NCI-H2107 (cell line): ENCODE measurements at places on chromosomes 2 and 18.

DNA sequence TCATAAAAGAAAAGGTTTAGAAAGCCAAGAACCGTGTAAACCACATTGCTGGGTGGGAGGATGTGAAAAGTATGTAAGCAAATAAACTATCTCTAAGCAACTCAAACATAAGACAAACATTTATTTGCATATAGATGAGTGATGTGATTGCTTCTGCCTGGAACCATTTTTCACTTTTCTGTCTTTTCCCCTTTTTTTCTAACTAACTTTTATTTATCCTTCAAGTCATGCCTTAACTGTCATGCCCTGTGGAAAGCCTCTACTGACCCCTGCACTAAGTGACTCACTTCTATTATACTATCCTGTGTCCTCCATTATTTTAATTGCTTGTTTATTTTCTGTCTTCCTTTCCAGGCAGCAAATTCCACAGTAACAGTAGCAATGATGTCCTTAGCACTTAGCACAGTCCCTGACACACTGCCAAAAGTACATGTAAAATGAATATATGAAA is 87.5 kb upstream of the CTAGE1 start:
- no peak for DNase-seq

GRCh38 chr2:107712857-107713256 is 113.8 kb upstream of the RGPD4 start:
- peak; percentile 6 for DNase-seq

GRCh38 chr18:22174341-22175145 is 5.2 kb downstream of the GATA6 start:
- DNase-seq: no peak

- DNase-seq: no peak
These were observed 1168.4 kb downstream of the DPP10 start for GRCh38 chr2:115610888-115611287.

DNA sequence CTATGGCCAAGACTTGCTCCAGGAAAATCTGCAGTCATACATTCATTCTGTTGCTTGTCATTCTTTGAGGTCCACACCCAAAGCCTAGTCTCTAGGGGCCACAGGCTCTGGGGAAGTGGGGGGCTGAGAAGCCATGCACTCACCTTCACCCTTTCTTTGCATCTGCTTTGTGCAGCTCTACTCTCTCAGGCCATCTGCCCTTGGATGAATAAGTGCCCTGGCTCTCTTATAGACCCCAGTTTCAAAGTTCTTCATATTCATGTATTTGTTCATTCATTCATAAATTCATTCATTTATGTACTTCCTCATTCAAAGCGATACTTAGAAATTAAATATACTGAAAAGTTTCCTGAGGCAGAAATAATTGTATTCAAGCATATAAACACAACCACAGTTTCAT is 130.3 kb upstream of the FAM98A start:
- no peak for DNase-seq

- no peak for DNase-seq
These were observed 383.0 kb upstream of the SMIM21 start for GRCh38 chr18:75810516-75810915.

DNA sequence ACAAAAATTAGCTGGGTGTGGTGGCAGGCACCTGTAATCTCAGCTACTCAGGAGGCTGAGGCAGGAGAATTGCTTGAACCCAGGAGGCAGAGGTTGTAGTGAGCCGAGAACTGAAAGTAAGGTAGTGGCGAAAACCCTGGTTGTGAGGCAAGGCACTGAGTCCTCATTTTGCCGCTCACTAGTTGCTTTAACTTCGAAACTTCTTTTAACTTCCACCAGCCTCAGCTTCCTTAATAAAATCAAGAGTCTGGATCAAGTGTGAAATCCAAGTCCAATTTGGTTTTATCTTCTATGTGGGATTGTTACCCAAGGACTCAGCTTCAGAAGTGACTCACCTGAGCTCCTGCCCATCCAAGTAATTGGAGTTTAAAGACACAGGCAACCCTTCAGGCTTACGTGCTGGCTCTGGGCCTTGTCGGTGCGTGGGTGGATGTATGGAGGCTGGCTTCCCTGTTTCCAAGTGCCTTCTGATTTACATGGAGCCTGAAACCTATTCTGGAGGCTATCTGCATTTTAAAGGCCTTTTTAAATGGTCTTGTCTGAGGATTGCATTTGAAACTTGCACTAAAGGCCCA is 374.2 kb upstream of the ID2 start:
- DNase-seq: no peak

- DNase-seq: no peak
These were observed 44.6 kb downstream of the FOSL2 start for GRCh38 chr2:28437149-28437835.

- DNase-seq: no peak
These were observed 494 bp downstream of the HNRNPLL start for GRCh38 chr2:38602136-38602731.

GRCh38 chr2:189074506-189074905 is 100.3 kb downstream of the COL3A1 start:
- DNase-seq: no peak

DNA sequence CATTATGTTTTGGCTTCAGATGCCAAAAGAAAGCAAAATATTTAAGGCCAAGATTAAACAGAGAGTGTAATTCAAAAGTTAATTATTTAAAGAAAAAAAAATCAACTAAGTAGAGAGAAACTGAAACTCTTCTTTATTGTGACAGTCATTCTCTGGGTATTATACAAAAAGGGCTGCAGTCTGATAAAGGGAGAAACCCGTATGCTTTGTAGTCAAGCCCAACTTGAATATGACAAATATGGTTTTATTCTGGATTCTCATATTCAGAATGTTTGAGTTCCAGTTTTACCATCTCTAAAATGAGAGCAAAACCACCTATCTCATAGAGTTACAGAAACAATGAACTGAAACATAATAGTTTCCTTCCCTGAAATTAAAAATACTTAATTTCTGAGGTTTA is 8.2 kb downstream of the CDH2 start:
- no peak for DNase-seq

DNA sequence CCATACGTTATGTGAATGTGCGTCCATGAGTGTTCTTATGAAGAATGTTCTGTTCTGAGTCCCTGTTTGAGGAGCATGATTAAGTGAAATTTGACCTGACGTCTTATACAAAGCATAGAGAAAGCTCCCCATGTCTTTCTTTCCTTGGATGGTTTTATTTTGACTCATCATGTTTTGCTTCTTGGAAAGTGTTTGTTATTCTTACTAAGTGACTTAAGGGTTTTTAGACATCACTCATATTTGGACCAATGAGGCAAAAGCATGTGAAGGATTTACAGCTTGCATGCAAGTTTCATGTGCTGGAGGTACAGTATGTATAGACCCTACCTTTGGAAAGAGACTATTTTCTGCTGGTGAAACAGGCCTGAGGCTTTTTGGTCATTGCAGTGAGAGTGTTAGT is 33.5 kb upstream of the ZEB2 start:
- DNase-seq: no peak

- DNase-seq: no peak
These were observed 118.1 kb upstream of the MAP2 start for GRCh38 chr2:209305746-209306196.

- no peak for DNase-seq
These were observed 284.1 kb downstream of the DSEL start for GRCh38 chr18:67232406-67232805.
